Activated CD4-positive, alpha-beta T cell treated with anti-CD3 and anti-CD28 coated beads for 36 hours (primary cell): ENCODE measurements at places on chromosomes 3 and 15. TPM values are rescaled to one million over a fixed set of nuclear protein-coding genes. Genes with fewer than 3 reads are reported as not detected.

ZNF860 gene
- 0.11 TPM for total RNA-seq

TRIM71 gene
- total RNA-seq, result 0.04 TPM

- no peak overlapping the region for H3K27ac ChIP-seq
- H3K4me1 ChIP-seq, result peaks cover 75% of the 10 kb centered on the region
- no peak overlapping the region for H3K4me3 ChIP-seq
- DNase-seq, result no peak
- no peaks in the 10 kb centered on the region for H3K27me3 ChIP-seq
- H3K36me3 ChIP-seq, result peaks cover 2% of the 10 kb centered on the region
Observed at GRCh38 chr3:171358181-171358880, 101.9 kb downstream of the TNIK start.

DNA sequence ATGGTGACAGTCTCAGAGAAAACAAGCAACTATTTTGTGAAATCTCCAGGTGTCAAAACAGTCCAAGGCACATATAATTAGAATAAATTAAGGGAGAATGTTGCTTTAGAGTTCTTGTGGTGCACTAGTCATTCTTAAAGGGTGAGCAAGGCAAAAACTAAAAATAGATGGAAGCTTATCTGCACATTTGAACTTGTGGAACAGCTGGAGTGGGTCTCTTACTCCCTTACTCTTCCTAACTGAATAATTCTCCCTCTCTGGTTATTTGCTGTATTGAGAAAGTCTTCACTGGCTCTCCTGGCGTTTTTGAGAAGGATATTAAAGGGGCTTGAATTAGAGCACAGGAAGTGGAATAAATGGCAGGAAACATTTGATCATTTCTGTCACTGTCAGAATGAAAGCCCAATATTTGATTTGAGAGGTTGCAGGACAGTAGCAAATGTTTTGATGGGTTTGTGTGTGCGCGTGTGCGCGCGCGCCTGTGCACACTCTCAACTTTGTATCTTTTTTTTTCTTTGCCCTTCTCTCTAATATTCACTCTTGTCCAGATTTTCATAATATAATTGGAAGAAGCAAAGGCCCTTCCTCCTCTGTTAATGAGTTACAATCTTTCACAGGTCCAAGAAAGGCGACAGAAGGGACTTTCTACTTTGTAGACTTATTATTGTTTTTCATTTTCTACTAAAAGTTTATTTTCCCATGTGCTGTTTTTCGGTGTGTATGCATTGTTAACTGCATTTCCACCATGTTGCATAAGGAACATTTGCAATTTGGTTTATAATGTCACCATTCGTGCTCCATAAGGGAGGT lies 40.9 kb downstream of the AKAP13 start:
- peaks cover 71% of the 10 kb centered on the region for H3K4me1 ChIP-seq
- no peak overlapping the region for H3K4me3 ChIP-seq
- H3K27me3 ChIP-seq, result no peaks in the 10 kb centered on the region
- no peak for DNase-seq
- H3K27ac ChIP-seq, result peak overlapping the region; percentile 2

DNA sequence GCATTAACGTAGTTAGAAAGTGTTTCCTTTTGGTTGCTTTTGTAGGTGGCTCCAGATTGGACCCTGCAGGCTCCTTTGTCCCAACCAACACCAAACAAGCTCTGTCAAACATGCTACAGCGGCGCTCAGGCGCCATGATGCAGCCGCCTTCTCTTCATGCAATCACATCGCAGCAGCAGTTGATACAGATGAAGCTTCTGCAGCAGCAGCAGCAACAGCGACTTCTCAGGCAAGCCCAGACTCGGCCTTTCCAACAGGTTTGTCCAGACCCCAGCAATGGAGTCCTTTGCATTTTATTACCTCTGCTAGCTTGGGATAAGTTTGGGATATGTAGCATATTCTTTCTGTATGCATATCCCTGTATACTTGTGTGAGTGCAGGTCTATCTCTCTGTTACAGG lies 10.1 kb upstream of the P2RY12 start:
- H3K4me1 ChIP-seq, result no peaks in the 10 kb centered on the region
- H3K27me3 ChIP-seq, result peaks cover 3% of the 10 kb centered on the region
- no peak overlapping the region for H3K27ac ChIP-seq

DNA sequence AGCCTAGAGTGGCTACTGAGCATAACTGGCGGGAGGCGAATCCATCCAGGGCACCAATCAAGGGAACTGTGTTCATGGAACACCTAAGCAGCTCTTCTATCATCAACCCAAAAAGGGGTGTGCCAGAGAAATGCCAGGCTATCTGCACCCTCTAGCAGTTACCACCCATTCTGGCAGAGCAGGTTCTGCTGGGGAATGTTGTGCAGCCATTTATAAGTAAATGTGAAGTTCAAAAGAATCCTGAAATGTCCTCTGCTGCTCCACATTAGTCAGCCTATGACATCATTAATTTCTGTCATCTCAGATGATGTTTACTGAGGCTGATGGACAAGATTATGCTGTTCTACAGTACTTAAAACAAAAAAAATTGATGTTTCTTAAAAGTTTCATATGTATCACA lies 7.7 kb downstream of the SKIC8 start:
- H3K27me3 ChIP-seq, result no peaks in the 10 kb centered on the region
- H3K27ac ChIP-seq, result no peak overlapping the region
- peaks cover 46% of the 10 kb centered on the region for H3K36me3 ChIP-seq
- no peak overlapping the region for H3K4me3 ChIP-seq
- no peaks in the 10 kb centered on the region for H3K4me1 ChIP-seq

GRCh38 chr15:70519616-70520015 lies 243.7 kb downstream of the UACA start:
- peaks cover 6% of the 10 kb centered on the region for H3K27me3 ChIP-seq
- H3K36me3 ChIP-seq, result no peaks in the 10 kb centered on the region
- peaks cover 7% of the 10 kb centered on the region for H3K4me1 ChIP-seq

DNA sequence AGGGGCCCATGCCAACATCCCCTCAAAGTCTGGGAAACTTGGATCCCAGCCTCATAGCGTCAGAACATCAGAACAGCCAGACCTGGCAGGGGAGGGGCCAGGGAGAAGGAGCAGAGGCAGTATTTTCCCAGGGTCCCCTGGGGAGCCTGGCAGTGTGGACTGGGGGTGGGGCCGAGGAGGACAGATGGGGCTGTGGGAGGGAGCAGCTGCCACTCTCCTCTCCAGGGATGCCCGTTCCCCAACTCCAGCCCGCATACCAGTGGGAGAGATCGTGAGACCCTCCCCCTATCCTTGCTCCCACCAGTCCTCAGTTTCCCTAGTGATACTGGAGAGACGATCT lies 6.5 kb upstream of the DNAJB8 start:
- H3K27me3 ChIP-seq, result peaks cover 9% of the 10 kb centered on the region
- H3K4me3 ChIP-seq, result no peak overlapping the region
- H3K4me1 ChIP-seq, result no peaks in the 10 kb centered on the region
- no peaks in the 10 kb centered on the region for H3K36me3 ChIP-seq
